CD8-positive, alpha-beta memory T cell (primary cell): ENCODE measurements at places on chromosomes 7 and 10. TPM values are rescaled to one million over a fixed set of nuclear protein-coding genes. Genes with fewer than 3 reads are reported as not detected.

The COL13A1 gene
- total RNA-seq: not detected

The KCNIP2 gene
- 1.0 TPM for total RNA-seq

GRCh38 chr10:129712000-129712399 lies 245.0 kb downstream of the MGMT start:
- no peak overlapping the region for H3K4me3 ChIP-seq
- no peak for DNase-seq
- no peaks in the 10 kb centered on the region for H3K4me1 ChIP-seq
- no peak overlapping the region for H3K27ac ChIP-seq
- H3K36me3 ChIP-seq: no peaks in the 10 kb centered on the region
- no peaks in the 10 kb centered on the region for H3K27me3 ChIP-seq

- H3K4me3 ChIP-seq: no peak overlapping the region
- H3K4me1 ChIP-seq: no peaks in the 10 kb centered on the region
- H3K36me3 ChIP-seq: no peaks in the 10 kb centered on the region
- H3K27me3 ChIP-seq: no peaks in the 10 kb centered on the region
- DNase-seq: no peak
- H3K27ac ChIP-seq: no peak overlapping the region
Measured at GRCh38 chr7:11436316-11436715, 395.7 kb downstream of the THSD7A start.

- H3K27ac ChIP-seq: no peak overlapping the region
- H3K36me3 ChIP-seq: no peaks in the 10 kb centered on the region
- H3K4me1 ChIP-seq: no peaks in the 10 kb centered on the region
- no peak for DNase-seq
- H3K27me3 ChIP-seq: no peaks in the 10 kb centered on the region
- H3K4me3 ChIP-seq: no peak overlapping the region
Measured at GRCh38 chr7:54632696-54633095, 90.5 kb downstream of the VSTM2A start.
